CD4-positive, alpha-beta T cell treated with Interferon alpha-2 for 1 hour (primary cell): ENCODE measurements at places on chromosomes 4 and X.

- DNase-seq: no peak
Measured at GRCh38 chr4:36737691-36738090, 456.3 kb downstream of the DTHD1 start.

GRCh38 chr4:98963538-98964433, 31.7 kb upstream of the METAP1 start:
- DNase-seq: no peak

DNA sequence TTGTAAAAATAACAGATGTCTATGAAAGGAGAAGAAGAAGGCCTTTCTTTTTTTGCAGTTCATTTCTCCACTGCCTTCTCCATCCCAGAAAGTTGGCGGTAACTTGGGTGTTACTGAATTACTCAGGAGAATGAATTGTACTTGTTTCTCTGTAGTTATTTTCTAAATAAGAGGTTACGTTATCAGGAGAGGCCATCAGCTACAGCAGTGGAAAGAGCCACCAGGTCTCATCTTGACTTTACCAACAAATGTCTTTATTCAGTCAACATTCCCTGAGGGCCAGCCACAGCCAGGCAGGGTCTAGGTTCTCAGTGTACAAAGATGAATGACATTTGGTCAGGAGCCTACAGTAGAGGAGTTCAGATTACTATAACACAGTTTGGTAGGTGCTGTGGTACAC, 8.1 kb downstream of the HADH start:
- DNase-seq: no peak

- no peak for DNase-seq
Measured at GRCh38 chr4:95294321-95294720, 254.5 kb downstream of the UNC5C start.

- no peak for DNase-seq
Measured at GRCh38 chr4:94334962-94335361, 7.7 kb downstream of the HPGDS start.

DNA sequence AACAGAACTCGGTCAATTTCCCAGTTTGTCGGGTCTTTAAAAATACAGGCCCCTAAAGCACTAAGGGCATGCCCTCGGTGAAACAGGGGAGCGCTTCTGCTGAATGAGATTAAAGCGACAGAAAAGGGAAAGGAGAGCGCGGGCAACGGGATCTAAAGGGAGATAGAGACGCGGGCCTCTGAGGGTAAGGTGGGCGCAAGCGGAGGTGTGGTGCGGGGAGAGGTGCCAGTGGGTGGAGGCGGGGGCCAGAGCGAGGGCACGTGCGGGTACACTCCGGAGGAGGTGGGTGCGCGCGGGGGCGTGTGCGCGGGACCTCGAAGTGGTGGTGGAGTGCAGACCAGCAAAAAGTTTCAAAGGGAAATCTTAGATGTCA, 787 bp upstream of the TET2 start:
- no peak for DNase-seq

DNA sequence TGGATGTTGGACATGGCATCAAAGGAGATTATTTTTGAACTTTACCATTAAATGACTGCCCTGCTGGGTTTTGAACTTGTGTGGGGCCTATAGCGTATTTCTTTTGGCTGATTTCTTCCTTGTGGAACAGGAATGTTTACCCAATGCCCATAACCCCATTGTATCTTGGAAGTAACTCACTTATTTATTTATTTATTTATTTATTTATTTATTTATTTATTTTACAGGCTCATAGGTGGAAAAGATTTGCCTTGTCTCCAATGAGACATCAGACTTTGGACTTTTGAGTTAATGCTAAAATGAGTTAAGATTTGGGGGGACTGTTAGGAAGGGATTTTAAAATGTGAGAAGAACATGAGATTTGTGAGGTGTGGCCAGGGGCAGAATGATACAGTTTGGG, 273.1 kb downstream of the SLITRK2 start:
- no peak for DNase-seq

DNA sequence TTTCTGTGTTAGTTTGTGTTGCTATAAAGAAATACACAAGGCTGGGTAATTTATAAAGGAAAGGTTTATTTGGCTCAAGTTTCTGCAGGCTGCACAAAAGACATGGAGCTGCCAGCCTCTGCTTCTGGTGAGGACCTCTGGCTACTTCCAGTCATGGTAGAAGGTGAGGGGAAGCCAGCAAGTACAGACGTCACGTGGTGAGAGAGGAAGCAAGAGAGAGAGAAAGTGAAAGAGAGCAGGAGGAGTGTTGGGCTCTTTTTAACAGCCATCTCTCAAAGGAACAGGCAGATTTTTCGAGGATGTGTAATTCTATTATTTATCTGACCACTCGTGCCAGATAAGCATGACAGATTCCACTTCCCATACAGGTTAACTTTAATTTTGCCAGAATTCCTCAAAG, 1199.1 kb downstream of the ADGRL3 start:
- no peak for DNase-seq

GRCh38 chrX:109739625-109740432, 6.8 kb upstream of the ACSL4 start:
- no peak for DNase-seq

GRCh38 chr4:109041463-109042360, 260.7 kb downstream of the COL25A1 start:
- DNase-seq: no peak

- no peak for DNase-seq
Measured at GRCh38 chr4:173176010-173176409, 7.4 kb downstream of the GALNT7 start.

DNA sequence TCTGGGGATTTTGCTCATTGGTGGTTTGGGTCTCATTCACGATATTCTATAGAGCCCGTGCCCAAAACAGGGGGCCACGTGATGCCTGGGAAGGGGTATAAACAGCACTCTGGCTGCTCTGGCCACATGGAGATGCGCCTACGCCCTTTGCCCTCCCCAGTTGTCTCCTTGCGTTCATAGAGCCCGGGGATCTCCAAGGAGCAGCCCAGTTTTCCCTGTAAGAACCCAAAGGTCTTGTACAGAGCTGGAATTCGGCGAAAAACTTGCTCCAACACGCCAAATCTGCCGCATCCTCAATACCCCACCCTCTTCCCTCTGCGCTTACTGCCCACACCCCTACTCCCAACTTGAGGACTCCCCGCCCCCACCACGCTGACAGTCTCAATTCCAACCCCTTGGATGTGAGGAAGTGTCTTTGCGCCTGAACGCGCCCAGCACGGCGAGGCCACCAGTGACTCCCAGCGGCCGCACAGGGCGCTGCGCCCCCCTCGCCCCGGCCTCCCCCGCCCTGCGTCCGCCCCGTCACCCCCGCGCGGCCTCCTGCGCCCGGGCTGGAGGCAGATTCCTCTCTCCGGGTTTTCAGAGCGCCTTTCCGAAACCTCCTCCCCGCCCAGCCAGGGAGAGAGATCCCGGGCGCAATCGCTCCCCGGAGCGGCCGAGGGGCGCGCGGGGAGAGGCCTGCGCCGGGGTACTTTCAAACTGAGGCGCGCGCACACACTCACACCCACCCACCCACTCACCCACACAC, at the start of gene NHS:
NHS (plus strand) TSS at position 582 of the 748 bp plus-strand sequence. CDS start 558 bp downstream, outside the sequence.
- DNase-seq: no peak

- no peak for DNase-seq
Measured at GRCh38 chr4:185945906-185946305, 123.0 kb upstream of the TLR3 start.

DNA sequence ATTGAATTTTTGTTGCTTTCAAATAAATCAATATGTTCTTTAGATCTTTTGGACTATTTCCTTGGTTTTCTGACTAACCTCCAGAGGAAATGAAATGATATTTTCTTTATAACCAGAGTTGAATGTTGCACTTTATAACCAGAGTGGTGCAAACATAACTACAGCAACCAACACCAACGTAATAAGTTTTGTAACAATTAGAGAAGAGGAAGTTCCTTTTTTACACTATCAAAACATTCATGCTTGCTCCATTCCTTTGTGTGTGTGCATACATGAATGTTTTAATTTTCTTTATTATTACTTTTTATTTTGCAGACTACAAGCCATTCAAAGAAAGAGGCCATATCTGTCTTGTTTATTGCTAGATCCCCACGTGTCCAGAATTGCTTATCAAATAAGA, 193.0 kb upstream of the PPP3CA start:
- no peak for DNase-seq

- no peak for DNase-seq
Measured at GRCh38 chr4:83107631-83108030, 6.9 kb downstream of the PLAC8 start.

- DNase-seq: no peak
Measured at GRCh38 chrX:149829751-149830191, 48.0 kb downstream of the MAGEA9 start.

GRCh38 chrX:68440940-68441339, 7.6 kb upstream of the OPHN1 start:
- DNase-seq: no peak

DNA sequence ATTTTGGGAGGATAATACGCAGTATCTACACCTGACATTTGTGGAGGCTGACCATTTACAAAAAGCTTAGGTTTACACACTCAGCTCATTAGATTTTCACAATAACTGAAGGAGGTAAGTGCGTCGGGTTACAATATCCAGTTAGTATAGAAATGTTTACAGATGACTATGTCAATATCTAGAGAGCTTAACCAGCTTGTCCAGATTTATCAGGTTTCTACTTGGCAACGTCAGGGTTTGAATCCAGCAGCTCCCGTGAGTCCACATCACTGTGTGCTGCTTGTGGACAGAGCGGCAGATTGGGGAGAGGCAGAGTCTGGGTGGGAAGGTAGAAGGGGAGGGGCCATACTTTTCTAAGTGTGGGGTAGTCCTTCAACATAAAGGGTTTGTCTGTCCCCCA, 28.3 kb downstream of the ARHGAP10 start:
- no peak for DNase-seq

- no peak for DNase-seq
Measured at GRCh38 chr4:60737858-60738257, 462.3 kb upstream of the ADGRL3 start.

DNA sequence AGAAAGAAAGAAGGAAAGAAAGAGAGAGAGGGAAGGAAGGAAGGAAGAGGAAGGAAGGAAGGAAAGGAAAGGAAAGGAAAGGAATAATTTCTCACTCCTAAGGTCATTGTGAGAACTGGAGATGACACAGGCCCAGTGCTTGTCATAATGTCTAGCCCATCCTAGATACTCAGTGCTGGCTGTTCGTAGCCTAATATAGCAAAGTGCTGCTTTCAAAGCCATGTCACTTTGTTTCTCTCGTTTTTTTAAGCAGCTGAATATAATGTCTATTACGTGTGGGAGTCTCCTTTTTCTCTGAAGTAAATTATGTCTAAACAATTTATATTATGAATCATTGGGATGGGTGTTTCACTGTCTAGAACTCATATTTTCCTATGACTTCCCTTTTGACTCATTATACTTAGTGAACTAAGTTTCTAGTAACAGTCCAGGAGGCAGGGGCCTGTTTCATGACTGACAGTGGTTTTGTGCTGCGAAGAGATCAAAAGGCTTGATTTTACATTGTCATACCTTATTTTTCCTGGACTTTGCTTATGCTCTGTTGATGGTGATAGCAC, 327.0 kb upstream of the ZFP42 start:
- no peak for DNase-seq

DNA sequence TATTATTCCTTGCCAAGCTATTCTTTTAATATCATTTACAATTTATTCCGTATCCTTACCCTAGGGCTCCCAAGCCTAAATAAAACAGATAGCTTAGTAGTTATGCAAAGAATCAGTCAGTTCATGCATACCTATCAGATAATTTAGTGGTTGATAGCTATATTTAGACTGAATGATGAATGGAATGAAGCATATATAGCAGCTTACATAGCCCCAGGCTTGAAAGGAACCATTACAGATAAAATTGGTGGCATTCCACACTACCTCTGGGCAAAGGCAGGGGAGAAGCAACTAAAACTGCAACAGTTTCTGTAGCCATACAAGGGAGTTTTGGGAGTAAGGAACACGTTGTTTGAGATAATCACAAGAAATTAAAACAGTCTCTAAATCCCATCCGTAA, 2.7 kb downstream of the ACE2 start:
- no peak for DNase-seq

DNA sequence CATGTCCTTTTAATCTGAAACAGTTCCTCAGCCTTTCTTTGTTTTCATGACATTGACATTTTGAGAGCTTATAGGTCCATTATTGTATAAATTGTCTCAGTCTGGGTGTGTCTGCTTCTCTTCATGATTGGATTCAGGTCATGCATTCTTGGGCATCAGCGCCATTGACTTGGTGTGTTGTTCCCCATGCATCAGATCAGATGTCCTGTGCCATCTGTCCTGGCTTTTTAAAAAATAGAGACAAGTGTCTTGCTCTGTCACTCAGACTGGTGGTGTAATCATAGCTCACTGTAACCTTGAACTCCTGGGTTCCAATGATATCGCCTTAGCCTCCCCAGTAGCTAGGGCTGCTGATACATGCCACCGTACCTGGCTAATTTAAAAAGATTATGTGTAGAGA, 55.7 kb downstream of the TBC1D14 start:
- no peak for DNase-seq

- DNase-seq: peak; percentile 10
Measured at GRCh38 chr4:145618210-145618931, 814 bp upstream of the MMAA start.

DNA sequence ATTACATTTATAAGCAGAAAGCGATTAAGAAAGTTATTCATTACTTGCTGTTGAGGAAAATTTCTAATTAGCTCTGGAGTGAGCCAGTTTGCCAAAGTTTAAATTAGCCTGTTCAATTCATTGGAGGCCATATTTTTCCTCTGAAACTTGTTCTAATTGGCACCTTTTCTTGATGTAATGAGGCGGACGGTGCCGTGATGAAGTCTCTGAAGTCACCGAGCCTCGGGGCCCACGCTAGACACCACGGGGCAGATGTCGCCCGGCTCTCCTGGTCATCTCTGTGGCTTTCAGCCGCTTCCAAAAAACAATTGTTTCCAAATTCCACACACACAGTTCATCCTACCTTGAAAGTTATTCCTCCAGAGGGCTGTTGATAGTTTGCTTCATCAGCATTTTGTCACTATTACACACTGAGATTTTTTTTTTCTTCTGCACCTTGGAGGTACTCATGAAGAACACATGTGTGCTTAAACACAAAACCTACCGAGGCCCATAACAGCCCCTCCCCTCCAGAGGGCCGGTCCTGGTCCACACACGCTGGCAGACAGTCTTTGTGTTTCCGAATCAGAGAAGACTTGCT, 3.9 kb upstream of the CTAG2 start:
- DNase-seq: no peak

DNA sequence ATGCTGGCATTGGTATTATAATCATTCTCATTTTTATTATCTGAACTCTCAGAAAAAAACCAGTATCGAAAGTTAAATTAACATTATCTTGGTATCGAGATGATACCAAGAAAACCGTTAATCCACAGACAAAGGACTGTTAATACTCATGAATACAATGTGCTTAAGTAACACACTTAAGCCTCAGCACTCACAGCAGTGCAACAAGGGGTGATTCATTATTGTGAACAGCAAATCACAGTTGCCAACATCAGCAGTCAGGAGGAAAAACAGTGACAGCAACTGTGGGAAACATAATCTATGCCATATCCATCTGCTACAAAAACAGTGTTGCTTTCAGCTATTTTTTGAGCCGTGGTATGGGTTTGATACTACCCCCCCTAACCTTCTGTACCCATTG, 210.9 kb upstream of the ATOH1 start:
- DNase-seq: no peak
